EH (cell line): ENCODE measurements at places on chromosomes 4 and X.

DNA sequence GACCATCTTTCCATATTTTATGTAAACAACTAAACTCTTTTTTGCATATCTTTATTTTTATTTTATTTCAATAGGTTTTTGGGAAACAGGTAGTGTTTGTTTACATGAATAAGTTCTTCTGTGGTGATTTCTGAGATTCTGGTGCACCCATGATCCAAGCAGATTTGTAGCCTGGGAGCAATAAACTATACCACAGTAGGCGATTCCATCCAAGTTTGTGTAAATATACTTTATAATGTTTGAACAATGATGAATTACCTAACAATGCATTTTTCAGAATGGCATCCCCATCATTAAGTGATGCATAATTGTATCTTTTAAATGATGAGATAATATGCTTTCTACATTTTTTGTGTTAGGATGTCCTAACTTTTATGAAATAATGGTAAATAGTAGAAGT is 39.2 kb upstream of the CYSLTR1 start:
- DNase-seq, result no peak

DNA sequence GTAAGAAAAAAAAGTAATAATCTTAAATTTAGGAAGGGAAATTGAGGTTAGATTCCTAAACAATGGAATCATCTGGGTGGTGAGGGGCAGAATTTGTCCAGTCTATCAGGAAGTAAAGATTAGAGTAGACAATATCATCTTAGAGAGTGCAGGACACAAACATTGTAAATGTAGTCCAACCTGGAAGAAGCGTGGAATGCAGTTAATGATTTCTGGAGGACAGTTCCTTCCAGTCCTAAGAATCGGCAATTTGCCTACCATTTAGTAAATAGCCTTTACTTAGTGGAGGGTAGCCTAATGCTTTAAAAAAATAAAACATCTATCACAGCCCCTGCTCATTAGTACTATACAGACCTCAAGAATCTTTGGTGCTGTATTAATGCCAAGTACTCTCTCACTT is 147.5 kb upstream of the TTC29 start:
- no peak for DNase-seq

DNA sequence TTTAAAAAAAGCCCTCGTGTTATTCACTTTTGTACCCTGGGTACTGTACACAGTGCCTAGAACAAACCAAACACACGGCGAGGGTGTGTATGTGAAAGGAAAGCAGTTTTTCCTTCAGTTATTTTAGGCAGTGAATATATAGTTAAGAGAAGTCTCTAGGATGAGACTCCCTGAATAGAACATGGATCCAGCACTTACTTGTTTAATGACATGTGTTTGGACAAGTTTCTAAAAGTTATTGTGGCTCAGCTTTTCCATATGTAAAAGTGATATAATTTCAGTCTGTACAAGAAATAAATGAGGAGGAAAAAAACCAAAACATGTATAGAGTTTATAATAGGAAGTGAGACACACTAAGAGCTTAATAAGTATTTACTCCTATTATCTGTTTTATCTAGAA is 273.2 kb downstream of the ADGRL3 start:
- DNase-seq, result no peak

- no peak for DNase-seq
These were observed 163.8 kb downstream of the ATRX start for GRCh38 chrX:77622233-77622632.

DNA sequence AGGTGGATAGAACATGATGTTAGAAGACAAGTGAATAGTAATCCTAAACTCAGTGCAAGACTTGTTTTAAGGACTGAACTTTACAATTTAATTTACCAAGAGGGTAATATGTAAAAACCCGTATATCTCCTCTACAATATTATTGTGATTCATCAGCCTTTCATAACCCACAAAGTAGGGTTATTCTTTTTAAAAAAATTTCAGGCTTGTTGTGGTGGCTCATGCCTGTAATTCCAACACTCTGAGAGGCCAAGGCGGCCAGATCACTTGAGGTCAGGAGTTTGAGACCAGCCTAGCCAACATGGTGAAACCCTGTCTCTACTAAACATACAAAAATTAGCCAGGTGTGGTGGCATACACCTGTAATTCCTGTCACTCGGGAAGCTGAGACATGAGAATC is 7.2 kb downstream of the IBSP start:
- DNase-seq, result peak; percentile 78

GRCh38 chr4:151035911-151036310 is 20.8 kb upstream of the LRBA start:
- no peak for DNase-seq

DNA sequence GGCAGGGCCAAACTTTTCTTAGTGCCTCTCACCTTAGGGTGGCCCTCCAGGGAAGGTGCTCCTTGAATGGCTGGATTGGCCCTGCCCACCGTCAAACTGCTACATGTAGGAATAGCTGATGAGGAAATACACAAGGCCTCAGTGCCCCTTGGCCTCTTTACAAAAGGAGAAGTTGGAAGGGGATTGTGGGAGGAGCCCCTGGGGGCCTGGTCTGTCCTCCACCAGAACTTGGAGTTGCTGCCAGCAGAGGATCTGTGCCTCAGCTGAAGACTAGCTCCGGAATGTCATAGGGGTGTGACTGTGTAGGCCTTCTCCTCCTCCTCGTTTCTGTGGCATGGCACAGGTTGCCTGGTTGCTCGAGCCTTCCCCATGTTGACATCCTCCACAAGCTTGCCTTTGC is 142.7 kb downstream of the AMMECR1 start:
- no peak for DNase-seq

DNA sequence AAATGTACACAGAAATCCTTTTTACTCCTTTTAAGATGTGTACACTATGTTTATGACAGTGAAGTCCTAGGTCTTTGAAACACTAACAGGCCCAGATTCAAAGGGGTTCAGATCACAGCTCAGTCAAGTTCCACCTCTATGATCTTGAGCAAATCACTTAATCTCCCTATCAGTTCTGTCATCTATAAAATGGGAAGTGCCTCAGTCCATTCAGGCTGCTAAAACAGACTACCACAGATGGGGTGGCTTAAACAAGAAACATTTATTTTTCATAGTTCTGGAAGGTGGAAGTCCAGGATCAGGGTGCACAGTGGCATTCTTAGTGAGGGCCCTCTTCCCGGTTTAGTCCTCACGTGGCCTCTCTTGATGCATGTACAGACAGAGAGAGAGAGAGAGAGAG is 117.1 kb downstream of the CORIN start:
- no peak for DNase-seq

DNA sequence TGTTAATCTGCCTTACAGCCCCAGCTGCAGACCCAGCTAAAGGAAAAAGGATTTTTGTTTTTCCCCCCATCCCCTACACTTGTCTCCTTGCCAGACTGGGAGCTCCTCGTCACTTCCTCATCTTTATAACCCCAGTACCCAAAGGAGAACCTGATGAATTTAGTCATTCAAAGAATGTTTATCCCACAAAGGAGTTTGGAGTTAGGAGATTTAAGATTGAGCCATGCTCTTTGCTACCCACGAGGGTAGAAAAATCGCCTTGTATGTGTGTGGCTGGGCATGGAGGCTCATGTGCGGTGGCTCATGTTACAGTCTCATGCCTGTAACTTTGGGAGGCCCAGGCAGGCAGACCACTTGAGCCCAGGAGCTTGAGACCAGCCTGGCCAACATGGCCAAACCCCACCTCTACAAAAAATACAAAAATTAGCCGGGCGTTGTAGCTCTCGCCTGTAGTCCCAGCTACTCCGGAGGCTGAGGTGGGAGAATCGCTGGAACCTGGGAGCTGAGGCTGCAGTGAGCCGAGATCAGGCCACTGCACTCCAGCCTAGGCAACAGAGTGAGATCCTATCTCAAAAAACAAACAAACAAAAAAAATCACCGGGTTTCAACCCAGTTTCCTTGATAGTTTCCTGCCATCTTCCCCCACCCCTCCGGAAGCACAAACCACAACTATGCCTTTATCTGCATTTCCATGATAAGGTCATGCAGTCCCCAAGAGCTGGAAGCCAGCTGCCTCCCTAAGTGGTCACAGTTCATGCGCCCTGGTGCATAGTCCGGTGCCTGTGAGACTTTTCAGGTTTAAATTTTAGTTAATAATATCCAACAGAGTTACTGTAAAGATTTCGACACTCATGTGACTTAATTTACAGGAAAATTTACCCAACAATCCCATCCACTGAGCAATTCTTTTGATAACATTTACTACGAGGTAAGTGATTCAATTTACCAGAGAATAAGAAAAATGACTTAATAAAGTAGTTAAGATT is 1.5 kb downstream of the CFAP97 start:
- DNase-seq, result peak; percentile 60

GRCh38 chrX:130758072-130758471 is 144.9 kb downstream of the ENOX2 start:
- DNase-seq, result no peak
